ENCODE measurements at places on chromosomes 5 and 9. TPM values are rescaled to one million over a fixed set of nuclear protein-coding genes. Genes with fewer than 3 reads are reported as not detected.

GRCh38 chr9:107929443-107929842, 439.9 kb upstream of the KLF4 start:
- no peaks in the 10 kb centered on the region for H3K36me3 ChIP-seq
- H3K27ac ChIP-seq: no peak overlapping the region
- no peak for DNase-seq
- no peaks in the 10 kb centered on the region for H3K4me1 ChIP-seq
- no peak overlapping the region for H3K4me3 ChIP-seq

DNA sequence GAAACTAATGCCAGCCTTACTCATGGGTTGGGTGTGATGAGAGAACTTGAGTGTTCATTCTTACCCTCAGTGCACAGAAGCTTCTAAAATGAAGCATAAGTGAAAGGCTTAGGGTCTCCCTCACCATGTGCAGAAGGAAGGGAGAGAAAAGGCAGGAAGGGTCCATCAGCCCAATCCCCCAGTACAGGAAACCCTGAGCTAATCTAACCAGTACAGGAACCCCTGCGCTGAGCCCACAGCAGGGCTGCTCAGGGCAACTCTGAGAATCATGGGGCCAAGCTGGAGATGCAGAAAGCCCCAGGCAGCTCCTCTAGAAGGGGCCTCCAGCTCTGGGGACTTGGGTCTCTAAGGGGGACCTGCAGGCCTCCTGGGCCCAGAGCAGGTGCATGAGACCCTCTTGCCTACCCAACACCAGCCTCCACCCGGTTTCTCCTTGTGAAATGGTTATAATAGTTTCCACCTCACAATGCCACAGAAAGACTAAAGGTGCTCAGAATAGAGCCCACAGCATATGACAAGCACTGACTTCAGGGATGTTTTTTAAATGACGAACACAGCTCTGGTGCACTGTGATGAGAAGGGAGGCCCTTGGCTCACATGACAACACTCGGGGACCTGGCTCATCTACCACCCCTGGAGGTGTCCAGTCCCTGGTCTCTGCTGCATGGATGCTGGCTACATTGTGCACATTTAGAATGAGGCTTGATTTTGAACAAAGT, 190.1 kb downstream of the ACTL7B start:
- no peaks in the 10 kb centered on the region for H3K4me1 ChIP-seq
- no peaks in the 10 kb centered on the region for H3K36me3 ChIP-seq
- H3K4me3 ChIP-seq: no peak overlapping the region
- no peak overlapping the region for H3K27ac ChIP-seq
- H3K27me3 ChIP-seq: no peaks in the 10 kb centered on the region

- DNase-seq: no peak
- H3K27ac ChIP-seq: no peak overlapping the region
- H3K27me3 ChIP-seq: no peaks in the 10 kb centered on the region
- H3K4me1 ChIP-seq: no peaks in the 10 kb centered on the region
- H3K36me3 ChIP-seq: no peaks in the 10 kb centered on the region
These were observed 36.8 kb upstream of the C5orf58 start for GRCh38 chr5:170195961-170196360.

The TMC1 gene
- not detected for total RNA-seq

DNA sequence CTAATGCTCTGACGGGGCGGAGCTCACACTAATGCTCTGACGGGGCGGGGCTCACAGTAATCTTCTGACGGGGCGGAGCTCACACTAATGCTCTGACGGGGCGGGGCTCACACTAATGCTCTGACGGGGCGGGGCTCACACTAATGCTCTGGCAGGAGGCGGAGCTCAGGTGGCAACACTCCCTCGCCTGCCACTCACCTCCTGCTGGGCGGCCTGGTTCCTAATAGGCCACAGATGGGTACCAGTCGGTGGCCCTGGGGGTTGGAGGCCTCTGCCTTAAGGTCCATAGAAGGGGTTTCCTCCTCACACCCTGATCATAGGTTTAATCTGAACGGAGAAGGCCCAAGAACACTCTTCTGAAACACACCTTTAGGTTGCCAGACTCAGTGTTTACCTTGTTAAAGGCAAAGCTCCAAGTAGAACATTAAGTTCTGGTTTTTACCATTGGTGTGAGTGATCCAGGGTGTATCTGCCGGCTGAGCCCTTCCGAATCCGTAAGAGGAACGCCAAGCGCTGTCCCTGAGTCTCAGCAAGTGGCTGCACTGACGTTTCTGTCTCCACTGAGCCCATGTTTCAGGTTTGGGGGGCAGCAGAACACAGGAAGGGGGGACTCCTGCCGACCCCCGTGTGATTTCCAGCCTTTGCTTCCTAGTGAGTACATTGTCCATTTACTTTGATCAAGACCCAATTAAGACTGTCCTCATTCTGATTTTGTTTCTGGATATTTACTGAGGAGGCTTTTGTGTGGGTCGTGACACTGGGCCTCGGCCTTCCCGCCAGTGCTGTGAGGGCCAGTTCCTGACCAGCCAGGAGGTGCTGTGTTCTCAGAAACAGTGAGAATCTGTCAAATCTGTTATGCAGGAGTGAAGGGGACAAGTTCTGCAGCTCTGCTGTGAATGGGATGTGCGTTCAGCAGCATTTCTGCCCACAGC, 24.6 kb upstream of the LRRC14B start:
- H3K27ac ChIP-seq: no peak overlapping the region
- H3K36me3 ChIP-seq: no peaks in the 10 kb centered on the region
- H3K4me3 ChIP-seq: no peak overlapping the region
- H3K4me1 ChIP-seq: no peaks in the 10 kb centered on the region
